Stromal cell of bone marrow (primary cell): ENCODE measurements at places on chromosomes 16 and 17.

DNA sequence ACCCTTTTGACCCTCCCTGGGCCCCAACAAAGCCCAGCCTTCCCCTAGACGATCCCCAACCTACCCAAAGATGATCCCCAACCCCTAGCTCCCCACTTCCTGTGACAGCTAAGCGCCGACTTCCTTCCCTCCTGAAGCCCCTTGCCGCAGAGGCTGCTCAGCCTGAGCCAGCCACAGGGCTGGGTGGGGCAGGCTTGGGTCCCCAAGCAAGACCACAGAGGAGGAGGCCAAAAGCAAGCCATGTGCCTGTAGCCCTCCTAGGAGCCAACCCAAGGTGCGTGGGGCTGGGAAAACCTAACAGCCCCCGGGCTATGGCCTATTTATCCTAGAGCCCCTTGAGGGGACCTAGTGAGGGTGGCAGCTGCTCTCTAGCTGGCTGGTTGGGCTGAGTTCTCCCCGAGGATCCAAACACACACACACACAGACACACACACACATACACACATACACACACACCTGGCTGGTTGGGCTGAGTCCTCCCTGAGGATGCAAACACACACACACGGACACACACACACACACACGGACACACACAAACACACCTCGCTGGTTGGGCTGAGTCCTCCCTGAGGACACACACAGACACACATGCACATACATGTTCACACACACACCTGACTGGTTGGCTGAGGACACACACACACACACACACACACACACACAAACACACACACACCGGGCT is 4.8 kb downstream of the ARRB2 start:
- no peak for DNase-seq

GRCh38 chr17:1493291-1493980 is 950 bp upstream of the MYO1C start:
- no peak for DNase-seq

- no peak for DNase-seq
Observed at GRCh38 chr17:71431146-71431545, 689.7 kb upstream of the SOX9 start.

DNA sequence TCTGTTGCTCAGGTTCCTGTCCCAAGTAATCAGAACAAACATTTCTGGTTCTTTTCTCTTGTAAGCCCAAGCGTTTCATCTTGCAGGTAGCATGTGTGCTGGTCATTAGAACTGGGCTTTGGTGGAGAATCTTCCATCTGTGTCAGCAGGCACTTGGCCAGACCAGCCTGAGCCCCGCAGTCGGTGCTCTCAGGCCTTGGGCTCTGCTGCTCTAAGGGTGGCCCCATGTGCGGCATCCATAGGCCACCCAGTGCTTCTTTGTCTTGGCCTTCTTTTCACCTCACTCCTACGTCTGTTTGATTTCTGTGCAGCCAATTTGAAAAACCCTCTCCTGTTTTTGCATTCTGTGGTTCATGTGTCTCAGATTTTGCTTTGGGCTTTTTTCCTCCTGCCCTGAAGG is 51.6 kb downstream of the PLD6 start:
- no peak for DNase-seq

GRCh38 chr17:48491527-48492273 is 39.1 kb downstream of the HOXB1 start:
- DNase-seq = no peak

- no peak for DNase-seq
Observed at GRCh38 chr17:13753771-13754170, 152.0 kb upstream of the HS3ST3A1 start.

- no peak for DNase-seq
Observed at GRCh38 chr16:58160855-58161254, 31.7 kb upstream of the CFAP20 start.

- no peak for DNase-seq
Observed at GRCh38 chr16:30511509-30511908, 14.9 kb downstream of the ZNF768 start.

GRCh38 chr17:78962345-78962983 is 17.3 kb downstream of the LGALS3BP start:
- peak; percentile 50 for DNase-seq

- DNase-seq = no peak
Observed at GRCh38 chr17:57939797-57940196, 15.4 kb downstream of the CUEDC1 start.

DNA sequence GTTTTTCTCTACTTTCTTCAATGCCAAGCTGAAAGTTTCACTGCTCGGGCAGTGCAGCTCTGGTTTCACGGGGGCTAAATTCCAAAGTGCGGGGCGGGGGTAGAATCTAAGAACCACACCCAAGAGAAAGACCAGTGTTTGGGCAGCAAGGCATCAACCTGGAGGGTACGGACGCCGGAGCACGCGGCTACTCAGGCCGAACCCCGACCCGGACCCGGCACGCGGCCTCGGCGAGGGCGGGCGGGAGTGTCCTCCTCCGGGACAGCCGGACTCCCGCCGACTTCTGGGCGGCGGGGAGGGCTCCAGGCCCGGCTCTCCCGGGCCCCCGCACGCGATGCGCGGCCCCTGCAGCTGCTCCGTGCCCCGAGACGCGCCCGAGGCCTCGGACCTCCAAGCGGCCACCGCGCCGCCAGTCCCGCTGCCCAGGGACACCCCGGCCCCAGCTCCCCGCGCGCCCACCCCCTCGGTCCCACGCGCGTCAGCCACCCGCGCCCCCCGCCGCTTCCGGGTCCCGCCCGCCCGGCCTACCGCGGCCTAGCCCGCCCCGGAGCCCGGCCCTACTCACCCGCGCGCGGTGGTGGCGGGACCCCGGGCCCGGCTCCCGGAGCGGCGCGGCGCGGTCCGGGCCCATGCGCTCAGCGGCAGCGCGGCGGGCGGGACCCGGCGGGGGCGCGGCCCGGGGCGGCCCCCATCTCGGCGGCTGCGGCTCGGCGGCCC is 561 bp downstream of the AXIN1 start:
- no peak for DNase-seq

GRCh38 chr16:71537643-71538042 is 11.4 kb downstream of the CHST4 start:
- no peak for DNase-seq

DNA sequence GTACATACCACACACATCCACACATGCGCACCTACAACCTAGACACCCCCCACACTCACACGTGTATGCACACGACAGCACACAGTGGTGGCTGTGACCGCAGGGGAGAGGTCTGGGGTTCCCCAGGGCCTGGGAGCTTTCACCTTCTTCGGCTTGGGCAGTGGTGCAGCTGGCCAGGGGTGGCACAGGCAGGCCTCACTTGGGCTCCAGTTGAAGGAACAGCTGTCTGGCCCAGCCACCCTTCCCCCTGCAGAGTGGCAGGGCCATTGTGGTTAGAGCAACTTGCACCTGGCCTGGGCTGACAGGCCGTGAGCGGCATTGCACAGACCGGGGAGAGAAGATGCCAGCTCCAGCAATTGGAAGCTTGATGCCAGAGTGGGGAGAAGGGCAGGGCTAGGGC is 114.5 kb upstream of the GSE1 start:
- no peak for DNase-seq

DNA sequence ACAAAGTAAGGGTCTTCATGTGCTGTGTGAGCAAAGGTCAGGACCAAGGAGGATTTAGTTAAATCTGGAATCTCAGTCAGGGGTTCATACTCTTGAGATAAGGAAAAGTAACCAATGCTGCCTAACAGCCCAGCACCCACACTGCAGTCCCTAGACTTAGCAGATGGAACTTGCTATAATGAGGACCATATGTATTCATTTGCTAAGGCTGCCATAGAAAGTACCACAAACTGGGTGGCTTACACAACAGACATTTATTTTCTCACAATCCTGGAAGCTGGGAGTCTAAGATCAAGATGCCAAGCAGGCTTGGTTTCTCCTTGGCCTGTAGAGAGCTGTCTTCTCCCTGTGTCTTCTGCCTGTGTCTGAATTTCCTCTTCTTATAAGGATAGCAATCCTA is 20.8 kb downstream of the ZP2 start:
- DNase-seq = no peak
